Stimulated activated CD4-positive, alpha-beta T cell treated with anti-CD3 and anti-CD28 coated beads, Interleukin-1b, Interleukin-23, amount 100 ng/mL, for 1 hour (primary cell): ENCODE measurements at places on chromosomes 6 and 20.
A peak's percentile ranks its signal among the peaks of the same experiment; 100 is the strongest.

DNA sequence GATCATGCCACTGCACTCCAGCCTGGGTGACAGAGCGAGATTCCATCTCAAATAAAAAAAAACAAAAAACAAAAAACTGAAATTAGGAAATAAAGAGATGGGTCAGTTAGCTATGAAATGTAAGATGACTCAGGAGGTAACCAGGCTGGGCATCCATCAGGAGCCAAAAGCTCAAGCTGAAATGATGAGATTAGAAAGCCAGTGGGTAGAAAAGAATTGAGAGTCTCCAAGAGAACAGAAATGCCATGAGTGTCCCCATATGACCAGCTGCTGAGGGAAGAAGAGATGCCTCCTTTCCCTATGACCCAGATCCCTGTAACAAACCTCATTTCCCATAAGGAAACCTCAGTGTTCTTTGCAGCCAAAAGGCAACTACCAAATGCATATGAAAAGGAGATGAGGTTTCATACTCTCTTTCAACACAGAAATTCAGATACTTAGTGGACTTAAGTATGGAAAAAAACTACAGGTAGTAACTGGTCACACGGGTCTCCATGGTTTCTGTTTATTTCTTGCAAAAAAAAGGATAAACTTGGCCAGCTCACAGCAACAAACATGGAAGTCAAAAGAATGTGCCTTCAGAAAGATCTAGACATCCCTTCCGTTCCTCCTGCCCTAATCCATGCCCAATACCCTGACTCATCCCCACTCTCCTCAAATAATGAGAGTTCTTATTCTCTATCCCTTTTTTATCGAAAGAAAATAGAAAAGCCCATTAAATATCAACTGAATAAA is 8.1 kb downstream of the ARHGAP18 start:
- no peak for DNase-seq

- no peak for DNase-seq
These were observed 69.7 kb downstream of the PDE7B start for GRCh38 chr6:135921188-135921587.

GRCh38 chr6:80134065-80134464 is 27.6 kb downstream of the BCKDHB start:
- no peak for DNase-seq

GRCh38 chr20:61100489-61100888 is 151.6 kb upstream of the CDH4 start:
- no peak for DNase-seq

- DNase-seq = no peak
These were observed 6.2 kb downstream of the FOXC1 start for GRCh38 chr6:1615853-1616420.

DNA sequence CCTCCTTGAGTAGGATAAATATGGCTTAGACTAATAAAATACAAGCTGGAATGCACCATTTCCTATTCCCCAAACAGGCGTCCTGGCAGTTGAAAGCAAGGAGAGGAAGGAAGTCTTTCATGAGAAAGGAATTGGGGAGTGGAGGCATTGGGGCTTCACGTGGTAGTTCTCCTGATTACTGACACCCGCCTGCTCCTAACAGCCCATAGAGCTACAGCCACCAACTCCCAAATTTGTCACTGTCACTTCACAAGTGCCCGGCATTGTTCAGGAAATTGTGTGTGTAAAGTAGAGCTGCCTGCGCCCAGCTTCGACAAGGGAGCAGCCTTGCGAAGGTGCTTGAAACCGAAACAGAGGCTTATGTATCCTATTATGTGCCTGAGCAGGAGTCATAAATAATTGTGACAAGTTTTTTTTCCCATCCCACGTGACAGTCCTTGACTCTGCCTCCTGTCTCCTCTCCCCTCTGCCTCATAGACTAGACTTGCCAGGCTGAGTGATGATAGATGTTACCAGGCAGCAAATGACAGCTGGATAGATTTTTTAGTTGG is 301.7 kb upstream of the ZFP64 start:
- DNase-seq = no peak

DNA sequence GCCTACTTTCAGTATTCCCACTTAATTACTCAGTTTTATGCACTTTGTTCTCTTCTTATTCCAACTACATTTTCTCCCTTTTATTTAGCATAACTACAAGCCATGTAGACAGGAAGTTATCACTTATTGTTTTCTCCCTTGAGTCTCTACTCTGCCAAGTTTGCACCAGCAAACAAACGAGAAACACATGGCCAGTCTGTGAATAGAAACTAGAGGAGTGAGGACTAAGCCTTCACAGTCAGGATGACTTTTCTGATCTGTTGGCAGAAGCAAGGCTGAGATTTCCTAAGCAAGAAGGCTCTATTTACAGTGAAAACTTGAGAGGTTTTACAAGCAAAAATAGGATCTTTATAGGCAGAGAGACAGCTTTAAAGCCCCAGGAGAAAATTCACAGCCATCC is 69.8 kb upstream of the TINAG start:
- no peak for DNase-seq

- DNase-seq = no peak
These were observed 5.9 kb upstream of the NUP153 start for GRCh38 chr6:17712576-17712975.

- DNase-seq = no peak
These were observed 74.4 kb upstream of the PMEPA1 start for GRCh38 chr20:57783956-57784837.

DNA sequence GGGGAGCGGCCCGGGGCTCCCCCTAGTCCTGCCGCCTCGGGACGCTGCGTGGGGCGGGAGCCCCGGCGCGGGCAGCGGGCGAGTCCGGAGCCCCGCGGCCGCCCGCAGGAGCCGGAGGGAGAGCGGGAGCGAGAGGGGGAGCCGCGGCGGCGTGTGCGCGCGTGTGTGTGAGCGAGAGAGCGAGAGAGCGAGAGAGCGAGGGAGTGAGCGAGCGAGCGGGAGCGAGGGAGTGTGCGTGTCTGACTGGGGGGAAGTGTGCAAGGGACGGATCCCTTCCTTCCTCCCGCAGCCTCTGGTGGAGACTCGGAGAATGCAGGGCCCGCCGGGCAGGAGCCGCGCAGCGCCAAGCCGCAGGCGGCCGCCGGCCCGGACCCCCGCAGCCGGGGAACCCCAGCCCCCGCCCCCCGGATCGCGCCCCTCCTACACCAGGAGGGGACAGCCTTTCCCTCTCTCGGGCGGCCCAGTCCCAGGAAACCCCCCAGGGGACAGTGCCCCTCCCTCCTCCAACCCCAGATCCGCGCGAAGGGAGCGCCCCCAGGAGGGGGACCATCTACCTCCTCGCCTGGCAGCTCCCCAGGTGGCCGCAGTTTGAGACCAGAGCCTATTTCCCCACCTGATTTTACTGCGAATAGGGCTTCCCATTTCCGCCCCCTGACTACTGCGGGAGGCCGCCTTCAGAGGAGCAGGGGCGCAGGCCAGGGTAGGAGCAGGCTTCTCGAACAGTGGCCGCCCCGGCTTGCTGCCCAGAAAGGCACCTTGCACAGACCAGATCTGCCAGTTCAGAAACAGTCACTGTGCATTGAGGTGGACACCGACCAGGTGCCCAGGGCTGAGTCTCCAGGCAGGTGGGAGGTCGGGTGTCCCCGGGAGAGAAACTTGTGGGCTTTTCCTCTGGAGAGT is at the start of gene CDH22:
Gene CDH22 (minus strand): TSS at position 241 of the 900 bp plus-strand sequence. CDS start 57,204 bp downstream, outside the sequence.
- DNase-seq = peak; percentile 8

DNA sequence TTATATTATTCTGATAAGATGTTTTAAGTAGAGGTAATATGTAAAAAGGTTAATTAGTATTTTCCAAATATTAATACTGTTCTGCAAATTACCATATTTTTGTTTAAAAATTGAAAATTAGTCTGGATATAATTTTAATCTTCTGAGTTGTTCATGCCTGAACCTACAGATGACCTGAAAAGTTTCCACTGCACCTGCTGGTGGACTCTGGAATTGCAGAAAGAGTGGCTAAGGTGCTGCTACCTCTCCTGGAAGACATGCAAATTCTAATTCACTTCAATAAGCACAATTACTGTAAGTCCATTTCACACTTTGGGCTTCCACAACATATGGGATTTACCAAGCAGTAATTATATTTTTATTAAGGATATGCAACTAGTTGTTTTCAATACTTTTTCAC is 77.7 kb upstream of the OLIG3 start:
- DNase-seq = peak; percentile 39

- DNase-seq = no peak
These were observed 25.4 kb upstream of the FOXF2 start for GRCh38 chr6:1363729-1364572.

DNA sequence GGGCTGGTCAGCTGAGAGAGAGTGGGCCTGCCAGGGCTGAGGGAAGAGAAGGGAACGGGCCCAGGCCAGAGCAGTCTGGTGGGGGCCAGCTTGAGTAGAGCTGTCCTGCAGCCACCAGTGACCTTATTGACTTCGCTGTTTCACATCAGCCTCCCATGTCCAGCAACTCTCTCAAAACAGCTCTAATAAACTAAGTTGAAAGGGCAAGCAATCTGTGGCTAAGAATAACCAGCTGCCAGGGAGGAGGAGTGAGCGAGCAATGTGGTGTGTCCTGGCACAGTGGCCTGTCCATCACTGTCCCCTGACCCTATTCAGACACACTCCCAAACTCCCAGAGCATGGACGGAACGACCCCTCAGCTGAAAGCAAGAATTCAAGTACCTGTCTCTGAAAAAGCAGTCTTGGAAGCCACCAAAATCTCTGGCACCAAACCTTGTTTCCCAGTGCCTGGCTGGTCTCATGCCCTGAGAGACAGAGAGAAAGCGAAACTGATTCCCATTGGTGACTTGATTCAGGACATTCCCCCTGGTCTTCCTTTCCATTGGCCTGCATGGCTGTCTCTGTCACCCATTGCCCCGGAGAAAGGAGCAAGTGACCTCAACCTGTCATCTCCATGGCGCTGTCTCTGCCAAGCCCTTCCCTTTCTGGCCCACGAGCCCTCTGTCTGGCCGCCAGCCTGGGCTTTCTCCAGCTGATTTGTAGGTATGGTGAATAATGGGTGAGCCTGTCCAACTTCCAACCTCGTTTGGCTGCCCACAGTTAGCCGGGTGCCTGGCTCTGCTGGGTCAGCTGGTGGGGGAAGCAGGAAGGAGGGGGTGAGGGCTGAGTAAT is at the start of gene DDO:
Gene DDO (minus strand): TSS at position 490 of the 831 bp plus-strand sequence. CDS start 2,113 bp downstream, outside the sequence.
- DNase-seq = no peak

- no peak for DNase-seq
These were observed at the start of gene NHSL1 for GRCh38 chr6:138499303-138500018. TSS of gene NHSL1 (minus strand) at chr6:138499494. CDS start at chr6:138499290, 204 bp downstream.

DNA sequence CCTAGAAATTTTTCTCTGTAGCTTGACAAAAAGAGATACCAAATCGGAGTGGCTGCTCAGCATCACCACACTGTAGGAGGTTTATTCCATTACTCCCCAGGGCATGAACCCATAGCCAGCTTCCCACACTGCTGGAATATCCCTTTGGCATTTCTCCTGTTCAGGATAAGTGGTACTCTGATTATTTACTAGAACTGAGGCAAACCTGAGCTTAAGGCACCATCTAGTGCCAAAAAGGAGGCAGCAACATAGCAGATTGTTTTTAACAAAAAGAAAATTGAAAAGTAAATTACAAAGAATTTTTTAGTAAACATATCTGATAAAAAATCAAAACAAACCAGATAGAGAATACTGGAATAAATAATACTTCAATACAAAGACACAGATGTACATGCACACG is 181.7 kb downstream of the WDR27 start:
- no peak for DNase-seq

- DNase-seq = no peak
These were observed 48.1 kb downstream of the CNKSR3 start for GRCh38 chr6:154462425-154462824.

DNA sequence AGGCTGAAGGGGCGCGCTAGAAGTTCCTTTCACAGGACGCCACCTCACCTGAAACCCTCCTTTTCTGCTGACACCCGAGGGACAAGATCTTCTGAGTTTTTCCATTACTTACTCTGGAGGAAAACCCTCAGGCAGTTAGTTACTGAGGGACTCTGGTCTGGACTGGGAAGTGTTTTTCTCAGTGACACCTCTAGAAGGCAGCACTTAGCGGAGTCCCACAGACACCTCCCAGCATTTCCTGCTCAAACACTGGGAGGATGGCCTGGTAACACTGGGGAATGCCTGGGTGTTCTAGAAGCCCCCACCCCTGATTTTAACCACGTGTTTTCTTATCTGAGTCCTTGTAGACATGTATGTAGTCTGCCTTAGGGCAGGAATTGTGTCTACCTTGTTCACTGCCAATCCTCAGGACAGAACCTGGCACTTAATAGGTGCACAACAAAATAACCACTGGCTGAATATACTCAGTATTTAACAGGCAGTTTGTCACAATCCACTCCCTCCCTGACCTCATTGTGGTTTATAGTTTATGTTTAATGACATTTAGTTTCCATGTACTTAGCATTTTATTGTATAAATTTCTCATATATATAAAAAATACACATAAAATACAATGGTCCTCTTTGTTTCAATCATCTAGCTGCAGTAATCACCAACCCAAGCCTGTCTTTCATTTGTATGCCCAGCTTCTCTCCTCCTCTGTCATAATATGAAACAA is 4.8 kb downstream of the GSTA3 start:
- DNase-seq = no peak

- no peak for DNase-seq
These were observed 183.2 kb downstream of the CARMIL1 start for GRCh38 chr6:25462235-25462897.

- no peak for DNase-seq
These were observed 578.7 kb downstream of the MAFB start for GRCh38 chr20:40110311-40110831.

- no peak for DNase-seq
These were observed 38.7 kb upstream of the REV3L start for GRCh38 chr6:111521497-111522270.

GRCh38 chr6:157877149-157877548 is 54.1 kb downstream of the SNX9 start:
- DNase-seq = no peak

DNA sequence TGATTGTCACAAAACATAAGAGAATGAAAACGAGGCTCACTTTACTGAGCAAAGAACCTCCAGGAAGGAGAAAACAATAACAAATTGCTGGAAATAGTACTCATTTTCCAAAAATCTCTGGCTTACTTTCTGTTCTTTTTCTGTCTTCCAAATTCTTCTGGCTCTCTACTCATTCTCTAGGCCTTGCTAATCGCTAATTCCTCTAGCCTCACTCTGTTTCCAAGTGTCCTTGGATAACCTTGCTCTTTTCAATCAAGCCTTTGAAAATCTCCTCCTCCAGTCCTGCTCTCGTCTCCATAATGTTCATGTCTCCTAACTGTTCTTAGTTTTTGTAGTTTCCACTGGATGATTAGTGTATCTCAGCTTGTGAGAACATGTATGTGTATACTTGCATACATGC is 96.2 kb upstream of the MAP7 start:
- DNase-seq = no peak

- DNase-seq = no peak
These were observed 21.7 kb downstream of the TBC1D20 start for GRCh38 chr20:440636-441035.

GRCh38 chr6:101386982-101387381 is 6.5 kb upstream of the GRIK2 start:
- no peak for DNase-seq

GRCh38 chr6:143328876-143329275 is 121.6 kb downstream of the ADAT2 start:
- no peak for DNase-seq
